Activated CD4-positive, CD25-positive, alpha-beta regulatory T cell treated with anti-CD3 and anti-CD28 coated beads, Interleukin-2, amount 50 U/mL, for 24 hours (primary cell): ENCODE measurements at places on chromosomes 7 and 10.

GRCh38 chr10:103605359-103606096 lies 112.0 kb downstream of the NEURL1 start:
- no peak for ATAC-seq

GRCh38 chr10:94293354-94293753 lies 69.4 kb downstream of the NOC3L start:
- ATAC-seq: no peak

- ATAC-seq: no peak
Observed at GRCh38 chr10:62654966-62655336, 149.6 kb upstream of the ADO start.

DNA sequence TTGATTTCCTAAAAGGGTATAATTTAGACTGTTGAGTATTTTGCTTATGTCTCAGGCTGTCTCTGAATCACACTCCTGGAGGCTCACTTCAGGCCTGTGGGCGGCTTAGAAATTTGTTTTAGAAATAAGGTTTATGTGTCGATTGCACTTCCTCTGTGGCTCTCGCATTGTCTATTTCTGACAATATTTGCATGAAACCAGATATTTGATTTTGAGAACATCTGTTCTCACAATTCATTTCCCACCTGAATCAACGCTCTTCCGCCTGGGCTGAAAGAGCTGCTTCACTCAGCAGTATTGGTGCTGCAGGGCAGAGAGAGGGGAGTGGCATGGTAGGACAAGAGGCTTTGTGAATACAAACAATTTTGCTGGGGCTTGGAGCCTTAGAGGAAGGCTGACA lies 262.0 kb downstream of the ADRA2A start:
- ATAC-seq: no peak

- no peak for ATAC-seq
Observed at GRCh38 chr10:95211606-95212279, 17.7 kb downstream of the ACSM6 start.

DNA sequence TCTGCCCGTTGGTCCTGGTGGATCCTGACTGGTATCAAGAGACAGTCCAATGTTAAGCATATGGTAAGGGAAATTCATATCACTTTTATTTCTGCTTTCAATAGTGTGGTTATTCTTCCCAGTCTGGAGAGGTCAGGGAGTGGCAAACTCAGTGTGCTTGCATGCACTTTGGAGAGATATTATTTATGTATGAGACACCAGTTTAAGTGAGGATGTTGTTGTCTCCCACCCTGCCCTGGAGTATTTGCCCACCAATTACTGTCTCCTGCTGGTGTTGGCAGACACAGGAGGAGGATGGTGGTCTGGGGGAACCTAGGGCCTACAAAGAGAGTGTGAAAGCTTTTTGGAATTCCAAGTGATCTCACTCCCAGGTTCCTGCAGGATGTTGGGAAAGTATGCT lies 59.7 kb downstream of the OR13A1 start:
- no peak for ATAC-seq

- no peak for ATAC-seq
Observed at GRCh38 chr10:113292086-113292485, 260.8 kb upstream of the HABP2 start.

DNA sequence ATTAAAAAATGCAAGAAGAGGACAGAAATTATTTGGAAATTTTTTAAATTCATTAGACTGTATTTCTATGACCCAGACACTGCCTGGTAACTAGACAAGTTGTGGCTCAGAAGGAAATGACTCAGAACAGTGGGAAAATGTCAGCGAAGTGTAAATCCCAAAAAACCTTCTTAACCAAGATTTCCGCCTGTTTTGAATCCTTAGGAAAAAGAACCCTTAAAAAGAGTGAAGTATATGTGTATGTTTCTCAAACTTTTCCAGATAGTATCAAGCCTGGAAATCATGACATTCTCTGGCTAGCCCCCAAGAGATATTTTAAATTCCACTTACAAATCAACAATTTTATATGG lies 42.7 kb upstream of the PLXNA4 start:
- no peak for ATAC-seq

GRCh38 chr7:35521941-35522340 lies 173.0 kb downstream of the HERPUD2 start:
- ATAC-seq: no peak

DNA sequence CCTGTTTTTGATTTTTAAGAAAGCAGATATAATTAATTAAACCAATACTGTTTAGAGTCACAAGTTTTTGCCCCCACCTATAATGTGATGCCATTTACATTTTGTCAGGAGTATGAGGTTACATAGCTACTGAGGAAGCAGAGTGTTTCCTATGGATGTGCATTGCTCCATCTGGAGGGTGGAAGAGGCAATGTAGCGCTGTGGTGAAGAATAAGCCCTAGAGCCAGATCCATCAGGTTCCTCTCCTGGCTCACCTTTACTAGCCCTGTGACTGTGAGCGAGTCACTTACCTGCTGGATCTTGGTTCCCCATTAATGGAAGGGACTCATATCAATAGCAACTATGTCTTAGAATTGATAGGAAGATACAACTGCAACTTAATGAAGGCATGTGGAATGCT lies 216.0 kb downstream of the GPAM start:
- ATAC-seq: no peak

- no peak for ATAC-seq
Observed at GRCh38 chr7:150945853-150946420, 32.2 kb downstream of the KCNH2 start.

- no peak for ATAC-seq
Observed at GRCh38 chr7:34558022-34558421, 100.0 kb upstream of the NPSR1 start.

DNA sequence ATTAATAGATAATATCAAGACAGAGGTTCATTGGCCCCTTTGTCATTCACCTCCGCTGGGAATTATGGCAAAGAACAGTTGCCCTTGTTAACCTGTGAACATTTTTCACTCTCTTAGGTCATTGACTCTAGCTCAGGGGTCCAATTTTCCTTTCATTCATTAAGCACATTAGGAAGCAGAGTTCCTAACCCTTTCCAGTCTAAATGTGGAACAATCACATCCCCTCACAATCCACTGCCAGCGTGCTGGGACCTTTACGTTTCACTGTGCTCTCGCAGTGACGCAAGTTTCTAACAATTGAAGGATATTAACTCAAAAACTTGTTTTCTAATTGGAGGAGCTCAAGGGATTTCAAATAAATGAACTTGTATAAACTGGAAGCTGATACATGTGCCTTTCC lies 79.3 kb upstream of the MEOX2 start:
- no peak for ATAC-seq

- peak; percentile 34 for ATAC-seq
Observed at GRCh38 chr10:49761789-49762565, at the start of gene OGDHL. TSS of gene OGDHL (minus strand) at chr10:49762323. CDS start at chr10:49758592, 3,731 bp downstream.
